ENCODE measurements at places on chromosomes 4 and X.

- DNase-seq: no peak
These were observed 5.8 kb downstream of the BEX4 start for GRCh38 chrX:103220511-103221323.

GRCh38 chr4:38373375-38373774, 290.6 kb upstream of the KLF3 start:
- no peak for DNase-seq

DNA sequence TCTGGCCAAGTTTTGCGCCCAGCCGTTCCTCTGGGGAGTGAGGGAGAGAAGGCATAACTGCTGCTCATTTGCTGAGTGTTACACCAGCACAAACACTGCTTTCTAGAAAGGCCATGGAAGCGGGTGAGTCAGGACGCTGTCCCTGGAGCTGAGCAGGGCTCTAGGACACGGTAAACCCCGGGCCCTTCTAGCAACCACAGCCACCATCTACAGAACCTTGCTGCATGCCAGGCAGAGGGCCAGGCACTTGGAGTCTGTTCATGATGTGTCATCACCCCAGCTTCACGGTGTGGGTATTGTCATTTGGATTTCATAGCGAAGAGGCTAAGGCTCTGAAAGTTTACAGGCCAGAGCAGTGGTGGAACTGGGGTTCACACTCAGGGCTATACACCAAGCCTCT, 31.8 kb upstream of the C4orf50 start:
- no peak for DNase-seq

GRCh38 chrX:54807524-54808108, at the start of gene MAGED2:
TSS of gene MAGED2 (plus strand) at chrX:54807745. CDS start at chrX:54809332, 1,587 bp downstream.
- peak; percentile 51 for DNase-seq

DNA sequence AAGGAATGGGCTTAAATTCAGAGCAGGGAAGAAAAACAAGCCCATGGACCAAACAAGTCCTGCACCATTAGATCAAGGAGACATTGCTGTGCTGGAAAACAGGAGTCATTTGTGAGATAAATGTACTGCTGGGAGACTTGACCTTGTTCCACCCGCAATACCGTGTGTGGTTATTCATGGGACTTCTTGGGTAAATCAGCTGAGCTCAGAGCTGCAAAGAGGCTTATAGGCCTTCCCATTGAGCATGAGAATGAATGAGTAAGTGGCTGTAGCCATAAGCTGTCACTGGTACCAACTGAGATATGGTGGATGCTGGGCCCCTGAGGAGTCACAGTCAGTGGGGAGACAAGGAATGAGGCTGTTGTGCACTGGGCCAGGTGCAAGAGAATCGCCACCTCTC, 2.3 kb upstream of the CYTL1 start:
- no peak for DNase-seq

DNA sequence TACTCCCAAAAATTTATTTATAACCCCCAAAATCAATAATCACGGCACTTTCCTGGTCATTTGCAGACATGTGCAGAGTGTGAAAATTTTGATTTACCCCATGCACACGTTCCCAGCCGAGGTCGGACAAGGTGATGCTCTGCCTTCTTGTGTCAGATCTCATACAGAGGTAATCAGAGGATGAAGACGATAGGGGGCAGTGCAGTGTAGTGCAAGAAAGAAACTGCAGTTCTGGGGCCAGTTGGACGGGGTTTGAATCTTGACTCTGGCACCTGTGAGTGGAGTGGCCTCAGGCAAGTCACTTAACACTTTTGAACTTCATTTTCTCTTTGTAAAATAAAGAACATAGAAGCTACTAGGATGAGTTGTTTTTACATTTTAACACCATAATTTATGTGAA, 88.4 kb downstream of the FRMPD3 start:
- peak; percentile 16 for DNase-seq

GRCh38 chrX:102535958-102536357, 19.4 kb upstream of the TMSB15A start:
- DNase-seq: no peak

- DNase-seq: no peak
These were observed 133.4 kb downstream of the ATG4A start for GRCh38 chrX:108224727-108225621.

DNA sequence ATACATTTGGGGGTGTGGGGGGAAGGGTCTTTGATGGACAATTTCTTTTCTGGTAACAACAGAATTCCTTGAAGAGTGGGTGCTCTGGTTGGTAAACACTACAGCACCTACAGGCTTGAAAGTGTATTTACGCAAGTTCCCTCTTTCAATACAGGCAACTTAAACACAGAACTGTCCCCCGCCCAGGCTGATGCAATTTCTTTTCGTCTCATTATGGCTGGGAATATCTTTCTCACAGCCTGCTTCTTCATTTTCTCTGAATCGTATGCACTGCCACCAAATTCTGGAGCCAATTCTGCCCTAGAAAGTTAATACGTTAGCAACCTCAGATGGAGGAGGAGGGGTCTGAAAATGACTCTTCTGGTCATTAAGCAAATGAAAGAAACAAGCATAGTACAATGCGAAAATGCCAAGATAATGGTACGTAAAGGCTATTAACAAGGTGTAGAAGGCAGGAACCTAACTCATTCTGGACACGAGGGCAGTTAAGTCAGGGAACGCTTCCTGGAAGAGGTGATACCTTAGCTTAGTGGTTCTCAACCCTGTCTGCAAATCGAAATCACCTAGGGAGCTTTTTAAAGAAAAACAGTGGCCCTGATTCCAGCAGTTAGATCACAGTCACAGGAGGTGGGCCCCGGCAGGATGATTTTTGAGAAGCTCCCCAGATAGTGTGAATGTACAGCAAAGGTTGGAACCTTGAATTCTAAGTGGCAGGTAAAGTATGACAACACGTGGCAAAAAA, 1.0 kb downstream of the AGA start:
- no peak for DNase-seq

- no peak for DNase-seq
These were observed 66.0 kb upstream of the STOX2 start for GRCh38 chr4:183838987-183839712.

GRCh38 chrX:24426340-24426913, 38.7 kb upstream of the PDK3 start:
- no peak for DNase-seq

DNA sequence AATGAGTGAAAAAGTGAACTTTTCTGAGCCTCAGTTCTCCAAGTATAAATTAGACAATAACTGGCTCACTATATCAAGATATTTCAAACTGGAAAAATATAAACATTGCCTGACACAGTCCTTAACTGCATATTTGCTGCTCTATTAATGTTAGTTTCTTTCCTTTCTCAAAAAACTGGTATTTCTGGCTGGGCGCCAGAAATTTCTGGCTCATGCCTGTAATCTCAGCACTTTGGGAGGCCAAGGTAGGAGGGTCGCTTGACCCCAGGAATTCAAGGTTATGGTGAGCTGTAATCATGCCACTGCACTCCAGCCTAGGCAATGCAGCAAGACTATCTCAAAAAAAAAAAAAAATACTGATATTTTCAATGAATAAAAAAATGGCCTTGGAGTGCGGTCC, 227.0 kb downstream of the MAGEB17 start:
- no peak for DNase-seq

DNA sequence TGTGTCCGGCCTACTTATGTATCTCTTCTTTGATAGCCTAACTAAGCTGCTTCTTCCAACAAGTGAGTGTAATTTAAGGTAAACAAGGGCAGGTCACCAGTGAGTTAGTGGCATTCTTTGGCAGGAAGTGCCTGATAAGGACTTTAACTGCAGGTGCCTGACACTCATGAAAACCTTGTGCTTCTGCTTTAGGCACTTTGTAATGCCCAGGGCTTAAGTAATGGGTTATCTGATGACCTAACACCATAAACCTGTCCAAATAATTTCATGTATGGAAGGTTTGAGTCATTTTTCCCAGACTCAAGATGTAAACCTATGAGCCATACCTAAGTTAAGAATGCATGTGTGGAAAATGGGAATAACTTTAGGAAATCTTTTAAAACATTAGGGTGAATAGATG, 43.0 kb downstream of the BCOR start:
- no peak for DNase-seq

GRCh38 chr4:160772668-160773067, 1391.1 kb downstream of the FSTL5 start:
- DNase-seq: no peak

DNA sequence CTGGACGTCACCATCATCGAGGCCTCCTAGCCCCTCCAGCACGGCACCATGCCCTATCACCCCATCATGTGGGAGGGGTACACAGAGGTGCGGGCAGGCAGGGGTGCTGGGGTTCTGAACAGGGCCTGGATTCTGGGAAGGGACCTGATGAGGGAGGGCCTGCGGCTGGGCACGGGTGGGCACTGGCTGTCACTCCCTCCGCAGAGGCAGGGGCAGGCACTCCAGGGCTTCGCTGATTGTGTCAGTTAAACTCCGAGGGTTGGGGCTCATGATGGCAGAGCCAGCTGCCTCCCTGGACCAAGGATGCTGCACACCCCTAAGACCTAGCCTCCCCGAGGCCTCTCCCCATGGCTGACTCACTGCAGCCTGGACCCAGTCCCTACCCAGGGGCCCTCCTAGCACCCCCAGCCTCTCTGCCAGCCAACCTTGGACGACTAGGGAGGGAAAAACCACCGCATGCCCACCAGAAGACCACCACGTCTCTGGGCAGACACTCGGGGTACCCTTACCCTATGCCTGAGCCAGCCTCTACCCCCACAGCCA, 45.9 kb downstream of the ZFYVE28 start:
- DNase-seq: no peak

GRCh38 chr4:149120331-149121022, 678.3 kb upstream of the NR3C2 start:
- DNase-seq: no peak
